ENCODE measurements at places on chromosomes 6 and 20.
A peak's percentile ranks its signal among the peaks of the same experiment; 100 is the strongest.

DNA sequence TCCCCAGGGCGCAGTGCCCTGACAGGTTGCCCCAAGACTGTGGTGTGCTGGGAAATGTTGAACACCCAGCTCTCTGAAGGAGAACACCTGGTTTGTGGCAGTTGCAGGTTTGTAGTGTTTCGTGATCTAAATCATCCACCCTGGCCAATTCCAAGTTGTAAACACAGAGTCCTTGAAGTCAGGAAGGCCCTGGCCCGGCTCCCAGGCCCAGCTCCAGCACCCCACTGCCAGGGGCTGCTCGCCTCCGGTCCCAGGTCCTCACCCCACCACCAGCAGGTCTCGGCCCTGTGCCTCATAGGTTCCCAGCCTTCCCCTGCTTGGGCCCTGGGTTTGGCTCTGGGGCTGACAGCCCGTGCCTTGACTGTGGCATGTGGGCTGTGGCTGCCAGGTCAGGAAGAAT, 121.4 kb upstream of the MLN start:
- no peak for DNase-seq

GRCh38 chr6:68695838-68696237, 60.8 kb downstream of the ADGRB3 start:
- no peak for DNase-seq

DNA sequence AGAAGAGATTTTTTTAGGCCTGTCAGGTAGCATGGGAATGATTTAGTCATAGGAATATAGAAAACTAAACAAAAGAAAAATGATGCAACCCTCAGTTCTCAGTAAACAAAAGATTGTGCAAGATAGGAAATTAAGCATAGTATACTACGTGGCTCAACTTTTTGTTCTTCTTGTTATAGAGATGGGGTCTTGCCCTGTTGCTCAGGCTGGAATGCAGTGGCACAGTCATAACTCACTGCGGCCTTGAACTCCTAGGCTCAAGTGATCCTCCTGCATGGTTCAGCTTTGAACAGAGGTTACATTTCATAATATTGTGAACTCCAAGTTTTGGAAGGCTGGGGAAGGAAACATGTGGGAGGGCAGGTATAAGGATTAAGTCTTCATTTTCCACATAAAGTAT, 28.5 kb downstream of the SLX4IP start:
- DNase-seq, result no peak

DNA sequence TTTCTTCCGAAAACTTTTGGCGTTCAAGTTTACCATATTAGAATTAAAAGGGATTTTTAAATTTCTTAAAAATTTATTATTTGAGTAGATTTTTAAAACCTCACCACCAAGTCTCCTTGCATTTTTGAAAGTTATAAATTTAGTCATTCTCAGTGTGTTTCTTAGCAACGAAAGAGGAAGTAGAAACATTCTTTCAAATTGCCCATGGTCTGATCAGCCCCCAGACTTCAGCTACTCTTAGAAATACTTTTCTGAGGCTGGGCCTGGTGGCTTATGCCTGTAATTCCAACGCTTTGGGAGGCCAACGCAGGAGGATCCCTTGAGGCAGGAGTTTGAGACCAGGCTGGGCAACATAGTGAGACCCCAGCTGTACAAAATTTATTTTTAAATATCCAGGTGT, 15.1 kb upstream of the RTF2 start:
- no peak for DNase-seq

DNA sequence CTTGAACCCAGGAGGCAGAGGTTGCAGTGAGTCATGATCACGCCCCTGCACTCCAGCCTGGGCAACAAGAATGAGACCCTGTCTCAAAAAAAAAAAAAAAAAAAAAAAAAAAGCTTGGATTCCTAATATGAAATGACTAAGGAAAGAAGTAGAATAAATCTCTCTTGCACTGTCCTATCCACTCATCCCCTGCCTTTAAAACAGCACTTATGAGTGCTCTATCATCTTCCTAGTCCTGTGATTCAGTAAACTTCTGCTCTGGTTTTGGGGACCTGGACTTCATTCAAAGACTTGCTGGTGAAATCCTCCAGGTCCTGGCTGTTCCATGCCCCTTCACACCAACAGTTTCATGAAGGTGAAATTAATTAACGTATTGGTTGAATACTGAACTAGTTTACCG, 29.6 kb downstream of the TNFAIP3 start:
- no peak for DNase-seq

DNA sequence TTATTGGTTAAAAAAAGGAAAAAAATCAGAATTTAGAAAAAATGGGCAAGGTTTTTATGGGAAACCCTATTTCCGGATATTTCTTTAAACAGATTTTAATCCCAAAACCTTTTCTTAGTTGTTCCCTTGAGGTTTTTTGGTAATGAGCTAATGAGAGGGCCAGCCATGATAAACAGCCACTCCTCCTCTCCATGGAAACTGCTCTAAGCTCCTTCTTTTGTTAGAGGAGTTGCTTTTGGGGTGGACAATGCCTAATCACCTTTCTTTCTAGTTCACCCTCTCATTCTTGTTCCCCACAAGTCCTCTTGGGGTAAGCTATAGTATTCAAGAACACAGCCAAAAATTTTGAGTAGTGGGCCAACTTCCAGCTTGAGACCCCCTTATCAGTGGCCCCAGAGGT, 105.0 kb upstream of the FAM184A start:
- DNase-seq, result no peak

DNA sequence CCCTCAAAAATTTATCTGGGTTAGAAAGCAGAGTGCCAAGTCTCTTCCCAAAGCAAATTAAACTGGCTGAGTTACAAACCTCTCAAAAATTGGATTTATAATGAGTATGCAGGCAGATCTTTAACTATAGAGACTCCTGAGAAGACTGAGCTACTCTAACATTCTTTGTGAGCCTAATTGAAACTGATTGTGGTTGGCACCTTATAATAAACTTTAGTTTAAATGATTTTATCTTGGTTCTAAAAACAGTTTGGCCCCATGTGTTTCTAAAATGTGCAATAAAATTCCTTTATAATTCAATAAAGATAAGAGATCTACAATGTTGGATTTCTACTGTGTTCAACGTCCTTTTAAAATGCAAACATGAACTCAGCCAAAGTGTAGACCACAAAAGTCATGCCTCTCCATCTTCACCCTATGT, 480.2 kb upstream of the RNF217 start:
- no peak for DNase-seq

GRCh38 chr6:143323729-143324470, 126.6 kb downstream of the ADAT2 start:
- peak; percentile 91 for DNase-seq

DNA sequence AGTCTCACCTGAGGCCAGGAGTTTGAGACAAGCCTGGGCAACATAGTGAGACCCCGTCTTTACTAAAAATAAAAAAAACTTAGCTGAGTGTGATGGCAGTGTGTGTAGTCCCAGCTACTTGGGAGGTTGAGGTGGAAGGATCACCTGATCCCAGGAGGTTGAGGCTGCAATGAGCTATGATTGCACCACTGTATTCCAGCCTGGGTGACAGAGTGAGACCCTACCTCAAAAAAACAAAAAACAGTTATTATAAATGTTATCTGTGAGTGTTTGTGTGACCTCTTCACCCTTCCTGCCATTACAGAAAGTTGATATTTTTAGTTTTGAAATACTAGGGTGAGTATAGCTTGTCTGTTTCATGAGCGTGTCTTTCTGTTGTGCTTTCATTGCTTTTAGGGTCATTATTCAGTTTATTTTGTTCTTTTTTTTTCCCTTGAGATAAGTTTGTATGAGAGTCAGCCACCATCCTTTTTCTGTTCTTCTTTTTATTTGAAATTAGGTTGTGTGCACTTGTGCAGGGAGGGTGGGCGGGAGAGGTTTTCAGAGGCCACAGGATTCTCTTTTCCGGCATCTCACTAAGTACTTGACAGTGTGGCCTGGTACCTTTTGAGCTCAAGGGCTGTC, 26.2 kb downstream of the CDYL start:
- DNase-seq, result no peak

DNA sequence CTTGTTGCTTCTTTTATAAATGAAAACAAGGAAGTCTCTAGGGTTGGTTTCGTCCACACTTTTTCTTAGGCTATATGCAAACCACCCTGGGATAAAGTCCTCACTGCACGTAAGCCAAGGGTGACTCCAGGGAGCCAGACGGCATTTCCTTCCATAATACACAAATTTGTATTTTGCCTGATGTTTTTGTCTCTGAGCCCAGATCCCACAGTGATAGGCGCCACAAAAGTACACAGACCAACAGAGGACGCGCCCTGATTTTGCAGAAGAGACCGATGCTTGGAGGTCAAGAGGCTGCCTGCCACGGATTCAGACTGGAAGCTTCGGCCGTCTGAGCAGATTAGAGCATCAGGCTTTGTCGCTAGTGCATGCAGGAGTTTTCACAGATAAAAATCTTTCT, 22.8 kb downstream of the FOXQ1 start:
- DNase-seq, result no peak

DNA sequence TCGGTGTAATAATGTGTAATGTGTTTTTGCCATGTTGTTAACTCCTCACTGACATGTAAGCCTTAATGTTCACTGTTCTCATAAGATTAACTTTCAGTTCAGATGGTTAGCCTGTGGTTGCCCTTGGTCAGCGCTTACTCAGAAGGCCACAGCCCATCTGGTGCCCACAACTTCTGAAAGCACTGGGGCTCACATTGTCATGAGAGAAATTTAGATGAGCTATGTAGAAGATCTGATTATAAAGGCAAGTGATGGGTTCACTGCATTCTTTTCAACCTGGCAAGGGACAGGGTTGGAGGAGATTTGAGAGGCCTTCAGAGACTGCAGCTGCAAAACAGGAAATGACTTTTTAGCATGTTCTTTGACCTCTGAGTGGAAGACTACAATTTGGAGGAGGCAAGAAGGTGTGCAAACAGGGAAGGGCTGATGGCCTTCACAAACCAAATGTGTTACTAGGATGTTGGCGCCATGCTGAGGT, 242.3 kb upstream of the SUPT3H start:
- no peak for DNase-seq

GRCh38 chr6:29653452-29654038, 3.3 kb upstream of the MOG start:
- peak; percentile 38 for DNase-seq

- DNase-seq, result no peak
Measured at GRCh38 chr6:122405417-122405816, 6.0 kb downstream of the HSF2 start.

- no peak for DNase-seq
Measured at GRCh38 chr20:61295682-61296628, 43.9 kb downstream of the CDH4 start.

DNA sequence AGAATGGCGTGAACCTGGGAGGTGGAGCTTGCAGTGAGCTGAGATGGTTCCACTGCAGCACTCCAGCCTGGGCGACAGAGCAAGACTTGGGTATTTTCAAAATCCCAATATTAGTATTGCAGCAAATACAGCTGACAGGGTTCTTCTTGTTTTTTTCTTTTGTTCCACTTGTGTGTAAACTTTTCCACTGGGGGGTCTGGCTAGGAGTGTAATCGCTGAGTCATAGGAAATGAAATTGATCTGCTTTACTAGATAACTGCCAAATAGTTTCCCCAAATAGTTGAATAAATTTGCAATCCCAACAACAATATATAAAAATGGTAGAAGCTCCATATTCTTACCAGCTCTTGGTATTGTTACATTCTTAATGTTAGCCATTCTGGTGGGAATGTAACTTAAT, 526.0 kb upstream of the SOX4 start:
- DNase-seq, result no peak

GRCh38 chr6:109383438-109383940, 1.2 kb upstream of the CD164 start:
- DNase-seq, result no peak

- DNase-seq, result peak; percentile 21
Measured at GRCh38 chr6:52317841-52318581, 33.5 kb upstream of the MCM3 start.

- DNase-seq, result no peak
Measured at GRCh38 chr20:54227241-54227640, 19.4 kb downstream of the PFDN4 start.

- no peak for DNase-seq
Measured at GRCh38 chr20:42734660-42735368, 454.9 kb downstream of the PTPRT start.

GRCh38 chr6:90758741-90759140, 171.9 kb upstream of the MAP3K7 start:
- DNase-seq, result no peak

GRCh38 chr6:121664158-121664557, 228.7 kb downstream of the GJA1 start:
- DNase-seq, result no peak

DNA sequence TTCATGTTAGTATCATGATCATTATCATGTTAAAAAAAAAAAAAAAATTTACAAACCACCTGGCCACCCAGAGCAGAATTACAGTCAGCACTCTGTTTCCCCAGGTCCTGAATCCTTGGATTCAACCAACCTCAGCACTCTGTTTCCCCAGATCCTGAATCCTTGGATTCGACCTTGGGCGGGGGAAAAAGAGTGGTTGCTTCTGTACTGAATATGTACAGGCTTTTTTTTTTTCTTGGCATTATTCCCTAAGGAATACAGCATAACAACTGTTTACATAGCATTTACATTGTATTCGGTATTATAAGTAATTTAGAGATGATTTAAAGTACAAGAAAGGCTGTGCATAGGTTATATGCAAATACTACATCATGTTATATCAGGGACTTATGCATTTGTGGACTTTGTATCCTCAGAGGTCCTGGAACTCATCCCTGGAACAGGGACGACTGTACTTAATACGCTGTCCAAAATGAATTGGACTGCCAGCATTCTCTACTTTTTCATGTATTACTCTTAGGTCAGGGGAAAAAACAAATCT, 31.2 kb downstream of the GCNT2 start:
- no peak for DNase-seq

GRCh38 chr6:41021832-41022231, 17.2 kb downstream of the UNC5CL start:
- DNase-seq, result peak; percentile 35

DNA sequence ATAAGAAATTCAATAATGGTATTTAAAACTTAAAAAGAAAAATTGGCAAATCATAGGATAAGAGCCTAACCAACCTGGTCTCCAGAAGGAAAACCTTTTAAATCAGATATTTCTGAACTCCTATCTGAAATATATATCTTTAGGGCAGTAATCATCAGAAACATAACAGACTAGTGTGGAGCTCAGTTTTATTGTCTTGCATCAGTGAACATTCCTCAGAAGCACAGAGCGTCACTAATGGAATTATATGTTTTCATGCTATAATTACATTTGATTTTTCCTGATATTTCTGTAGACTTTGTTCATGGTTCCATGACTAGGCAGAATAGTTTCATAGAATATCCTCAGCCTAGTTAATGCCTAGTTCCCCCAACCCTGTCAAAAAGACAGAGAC, 262.2 kb downstream of the EYA4 start:
- no peak for DNase-seq

GRCh38 chr6:38353310-38354036, 286.3 kb downstream of the BTBD9 start:
- no peak for DNase-seq

DNA sequence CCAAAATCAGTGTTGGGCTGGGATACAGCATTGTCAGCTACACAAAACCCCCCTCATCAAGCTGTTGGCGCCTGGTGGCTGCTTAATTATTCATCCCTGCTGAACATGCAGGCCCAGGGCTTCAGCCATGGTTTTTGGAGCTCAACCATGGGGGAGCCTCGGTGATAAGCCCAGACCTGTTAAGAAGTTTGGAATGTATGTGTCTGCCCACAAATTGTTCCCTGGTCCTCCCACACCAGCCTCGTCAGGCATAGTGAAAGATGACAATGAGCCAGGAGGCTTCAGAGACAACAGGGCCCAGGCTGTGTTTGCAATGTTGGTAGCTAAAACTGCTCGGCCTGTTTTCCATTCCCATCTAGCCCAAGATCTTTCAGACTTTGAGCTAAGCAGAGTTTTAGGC, 34.8 kb upstream of the SIRPA start:
- peak; percentile 24 for DNase-seq

- DNase-seq, result no peak
Measured at GRCh38 chr6:21596949-21597682, 3.6 kb downstream of the SOX4 start.
